ENCODE measurements at places on chromosomes 2 and 18.

DNA sequence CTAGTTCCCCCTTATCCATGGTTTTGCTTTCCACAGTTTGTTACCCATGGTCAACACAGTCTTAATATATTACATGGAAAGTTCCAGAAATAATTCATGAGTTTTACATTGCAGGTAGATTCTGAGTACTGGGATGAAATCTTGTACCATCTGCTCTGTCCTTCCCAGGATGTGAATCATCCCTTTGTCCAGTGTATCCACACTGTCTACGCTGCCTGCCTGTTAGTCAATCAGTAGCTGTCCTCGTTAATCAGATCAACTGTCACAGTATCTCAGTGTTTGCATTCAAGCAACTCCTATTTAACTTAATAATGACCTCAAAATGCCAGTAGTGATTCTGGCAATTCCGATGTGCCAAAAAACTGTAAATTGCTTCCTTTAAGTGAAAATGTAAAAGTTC, 76.3 kb downstream of the DYNC1I2 start:
- DNase-seq: no peak

GRCh38 chr2:3135676-3136075, 241.9 kb downstream of the EIPR1 start:
- DNase-seq: no peak

DNA sequence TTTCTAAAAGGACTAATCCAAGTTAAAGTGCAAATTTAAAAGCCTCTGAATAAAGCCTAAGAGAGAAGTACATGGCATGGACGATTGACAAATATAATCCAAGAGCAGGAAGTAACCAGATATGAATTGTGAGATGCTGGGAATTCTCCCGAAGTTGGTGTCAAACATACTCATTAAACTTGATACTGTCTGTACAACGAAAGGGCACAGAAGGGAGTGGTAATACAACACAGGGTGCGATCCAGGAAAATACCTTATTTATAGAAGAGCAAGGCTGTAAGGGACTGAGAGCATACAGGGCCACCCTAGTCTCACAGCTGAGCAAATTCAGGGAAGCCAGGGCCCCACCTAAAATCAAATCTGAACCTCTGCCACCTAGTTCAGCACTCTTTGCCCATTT, 41.6 kb downstream of the SEMA4F start:
- no peak for DNase-seq

DNA sequence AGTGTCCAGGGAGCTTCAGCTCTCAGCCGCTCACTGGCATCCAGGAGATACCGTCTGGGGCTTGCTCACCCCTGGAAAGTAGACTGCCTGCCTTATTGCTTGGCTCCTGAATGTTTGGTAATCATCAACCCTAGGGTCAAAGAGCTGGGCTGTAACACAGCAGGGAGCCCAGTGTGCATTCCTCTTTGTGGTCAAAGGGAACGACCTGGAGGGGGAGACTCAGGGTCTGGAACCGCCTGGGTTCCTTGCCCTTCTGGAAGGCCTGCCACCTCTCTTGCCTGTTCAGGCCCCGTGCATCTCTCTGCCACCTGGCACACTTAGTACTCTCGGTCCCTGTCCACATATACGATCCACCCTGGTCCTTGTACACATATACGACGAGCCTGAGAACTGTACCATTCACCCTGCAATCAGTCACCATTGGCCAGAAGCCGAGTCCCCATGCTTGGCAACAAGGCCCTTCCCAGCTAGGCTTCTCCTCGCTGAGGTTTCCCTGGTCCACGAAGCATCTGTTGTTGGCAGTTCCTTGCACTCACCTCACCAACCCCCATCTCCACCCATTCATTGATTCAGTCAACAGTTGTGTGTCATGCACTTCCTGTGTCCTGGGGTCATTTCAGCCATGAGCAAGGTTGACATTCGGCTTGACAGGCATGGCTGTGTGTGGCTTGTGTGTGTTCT, at the start of gene NAT8:
Gene NAT8, minus strand, starts transcription at position 85 of the 681 bp plus-strand sequence. CDS start 794 bp downstream, outside the sequence.
- DNase-seq: no peak

DNA sequence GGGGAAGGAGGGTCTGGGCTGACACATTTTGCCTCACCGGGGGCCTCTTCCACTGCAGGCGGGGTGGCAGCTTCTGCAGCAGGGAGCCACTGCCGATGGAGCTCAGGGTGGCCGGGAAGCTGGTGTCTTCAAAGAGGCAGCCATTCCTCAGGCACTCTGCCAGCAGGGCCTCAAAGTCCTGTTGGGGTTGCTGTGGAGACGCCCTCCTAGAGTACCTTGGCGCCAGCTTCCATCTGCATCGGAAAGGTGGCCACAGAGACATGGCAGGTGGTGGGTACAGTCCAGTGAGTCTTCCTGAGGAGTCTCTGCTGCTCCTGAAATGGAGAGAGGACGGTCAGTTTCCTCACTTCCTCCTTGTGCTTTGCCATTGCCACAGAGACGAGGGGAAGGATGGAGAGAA, 12.1 kb downstream of the CAPN14 start:
- no peak for DNase-seq

DNA sequence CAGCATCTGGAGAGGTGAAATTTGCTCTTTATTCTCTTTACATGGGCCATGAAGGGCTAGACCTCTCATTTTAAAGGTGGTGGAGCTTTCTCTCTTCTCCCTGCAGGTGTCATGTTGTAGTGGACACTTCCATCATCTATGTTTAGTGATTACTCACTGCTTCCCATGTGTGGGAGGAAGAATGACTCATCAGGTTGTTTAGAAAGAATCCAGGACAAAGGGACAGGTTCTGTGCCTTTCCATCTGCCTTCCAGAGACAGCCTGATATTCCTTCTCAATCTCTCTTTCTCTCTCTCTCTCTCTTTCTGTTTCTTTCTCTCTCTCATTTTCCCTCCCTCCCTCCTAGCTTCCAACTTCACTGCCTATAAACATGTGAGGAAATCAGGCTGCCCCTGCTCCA, 38.7 kb downstream of the SCG2 start:
- no peak for DNase-seq

GRCh38 chr2:200695601-200696000, 109.8 kb downstream of the AOX1 start:
- DNase-seq: no peak

DNA sequence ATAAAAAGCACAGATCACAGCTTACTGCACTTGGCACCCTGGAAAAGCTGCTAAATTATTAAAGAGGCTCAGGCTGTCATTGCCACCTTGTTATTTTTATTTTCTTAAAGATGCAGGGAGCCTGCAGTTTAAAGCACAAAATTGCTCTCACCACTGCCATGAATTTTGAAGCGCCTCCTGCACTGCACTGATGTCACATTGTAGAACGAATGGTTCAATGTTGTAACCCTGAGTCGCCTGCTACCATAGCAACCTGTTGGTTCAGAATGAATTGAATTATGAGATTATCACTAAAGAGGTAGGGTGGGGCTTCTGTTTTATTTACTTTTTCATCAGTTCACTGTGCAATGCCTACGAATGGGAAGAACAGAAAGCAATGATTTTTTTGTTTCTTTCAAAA, 16.5 kb downstream of the SCG2 start:
- DNase-seq: no peak

GRCh38 chr2:173415431-173416381, 61.0 kb downstream of the CDCA7 start:
- no peak for DNase-seq

DNA sequence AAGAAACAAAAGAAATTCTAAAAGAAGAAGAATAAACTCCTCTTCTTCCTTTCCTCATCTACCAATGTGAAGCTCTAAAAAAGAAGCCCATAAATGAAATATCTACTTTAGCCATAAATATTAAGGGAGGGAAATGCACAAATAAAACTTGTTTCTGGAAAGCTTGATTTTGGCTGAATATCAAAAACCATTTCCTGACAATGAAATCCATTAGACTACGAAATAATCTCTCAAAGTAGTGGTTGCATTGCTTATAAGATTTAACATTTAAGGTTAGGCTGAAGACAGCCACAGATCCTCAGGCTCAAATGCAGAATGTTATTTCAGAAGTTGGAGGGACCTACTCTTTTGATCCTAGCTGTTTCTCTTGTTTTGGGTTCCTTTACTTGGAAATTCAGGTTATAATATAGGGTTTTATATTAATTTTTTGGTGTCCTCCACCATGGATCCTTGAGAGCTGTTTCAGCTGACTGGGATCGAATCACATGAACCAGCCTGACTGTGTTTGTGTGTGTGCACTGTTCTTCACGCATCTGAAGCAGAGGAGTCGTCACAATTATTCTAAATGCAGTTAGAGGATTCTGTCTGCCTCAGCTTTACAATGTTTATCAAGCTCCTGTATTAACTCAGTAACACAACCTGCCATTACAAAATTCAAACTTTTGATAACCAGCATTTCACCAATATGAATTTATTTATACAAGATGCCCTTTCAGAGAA, 474.8 kb downstream of the ARHGAP15 start:
- no peak for DNase-seq

GRCh38 chr2:161090411-161090810, 69.8 kb upstream of the TANK start:
- no peak for DNase-seq

DNA sequence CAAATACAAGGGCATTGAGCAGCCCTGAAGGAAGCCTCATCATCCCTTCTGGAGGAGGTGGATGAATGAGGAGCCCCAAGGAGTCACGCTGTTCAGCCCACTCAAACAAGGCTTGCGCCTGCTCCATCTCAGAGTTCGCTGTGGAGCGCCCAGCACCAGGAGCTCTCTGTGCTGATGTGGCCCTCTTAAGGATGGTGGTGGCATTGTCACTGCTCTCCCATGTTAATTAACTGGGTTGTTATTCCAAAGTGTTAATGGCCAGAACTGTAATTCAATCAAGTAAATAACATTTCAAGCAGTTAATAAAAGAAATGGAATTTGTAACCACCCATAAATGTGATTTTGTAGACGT, 726.0 kb upstream of the RAB6C start:
- DNase-seq: no peak

DNA sequence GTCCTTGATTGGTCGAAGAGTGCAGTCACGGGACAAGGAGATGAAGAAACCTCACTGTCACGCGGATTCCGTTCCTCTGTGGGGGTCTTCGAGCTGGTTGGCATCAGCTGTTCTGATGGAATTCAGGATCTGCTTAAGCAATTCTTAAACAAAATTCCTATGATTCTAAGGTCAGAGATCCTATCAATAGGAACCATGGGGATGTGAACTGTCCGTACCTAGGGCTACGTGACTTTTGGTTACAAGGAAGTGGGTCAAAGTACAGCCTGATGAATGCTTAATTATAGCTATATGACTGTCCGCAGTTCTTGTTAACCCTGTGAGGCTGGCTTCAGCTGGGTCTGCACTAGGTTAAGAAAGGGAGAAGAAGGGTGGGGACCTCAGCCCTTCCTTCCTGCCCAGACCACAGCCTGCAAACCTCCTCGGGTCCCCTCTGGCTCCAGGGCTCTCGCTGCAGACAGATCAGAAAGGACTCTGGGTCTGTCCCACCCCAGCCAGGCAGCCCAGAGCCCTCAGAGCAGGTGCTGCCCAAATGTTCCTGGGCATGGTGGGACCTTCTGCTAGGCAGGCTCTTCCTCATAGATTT, 44.2 kb upstream of the TAF1B start:
- no peak for DNase-seq

DNA sequence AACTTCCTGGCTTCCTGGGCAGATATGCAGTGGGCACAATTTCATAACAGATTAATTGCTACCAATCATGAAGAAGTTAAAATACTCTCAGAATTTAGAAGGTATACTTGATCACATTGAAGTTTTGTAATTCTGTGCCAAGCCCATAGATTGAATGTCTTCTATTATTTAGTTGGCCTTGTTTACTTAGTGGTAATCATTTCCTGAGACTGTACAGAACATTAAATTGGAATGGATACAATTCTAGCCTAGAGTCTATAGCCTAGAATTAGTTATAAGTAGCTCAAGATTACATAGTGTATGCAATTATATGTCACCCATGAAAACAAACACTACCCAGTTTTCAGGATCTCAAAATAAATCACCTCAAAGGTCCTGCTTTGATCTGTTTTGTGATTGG, 615.8 kb downstream of the XIRP2 start:
- DNase-seq: no peak

- no peak for DNase-seq
Observed at GRCh38 chr2:166230024-166230723, 102.4 kb upstream of the SCN1A start.

DNA sequence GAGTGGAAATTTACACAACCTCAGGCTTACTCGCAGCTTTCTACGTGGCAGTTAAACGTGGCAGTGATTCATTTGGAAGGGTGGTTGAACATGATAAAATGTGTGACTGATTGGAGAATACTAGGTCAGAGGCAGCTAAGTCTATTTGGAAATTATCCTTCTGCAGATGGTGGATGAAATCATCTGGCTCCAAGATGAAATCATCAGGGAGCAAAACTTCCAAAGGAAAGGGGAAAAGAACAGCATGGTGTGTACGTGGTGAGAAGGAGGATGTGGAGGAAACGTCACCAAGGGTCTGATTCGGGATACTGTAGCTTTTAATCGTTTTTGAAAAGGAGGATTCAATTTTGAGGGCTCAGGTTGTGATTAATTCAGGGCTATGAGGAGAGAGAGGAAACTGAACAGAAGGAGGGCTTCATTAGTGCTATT, 47.9 kb downstream of the COL3A1 start:
- no peak for DNase-seq

GRCh38 chr2:221025398-221025797, 546.7 kb downstream of the EPHA4 start:
- DNase-seq: no peak
